ENCODE measurements at places on chromosomes 6 and 20.
A peak's percentile ranks its signal among the peaks of the same experiment; 100 is the strongest.

GRCh38 chr6:110265273-110265672, 85.0 kb downstream of the CDC40 start:
- no peak for DNase-seq

GRCh38 chr6:3231247-3232016, 4.0 kb upstream of the TUBB2B start:
- peak; percentile 35 for DNase-seq

- DNase-seq: no peak
Measured at GRCh38 chr20:61875221-61875885, 190.3 kb downstream of the TAF4 start.

DNA sequence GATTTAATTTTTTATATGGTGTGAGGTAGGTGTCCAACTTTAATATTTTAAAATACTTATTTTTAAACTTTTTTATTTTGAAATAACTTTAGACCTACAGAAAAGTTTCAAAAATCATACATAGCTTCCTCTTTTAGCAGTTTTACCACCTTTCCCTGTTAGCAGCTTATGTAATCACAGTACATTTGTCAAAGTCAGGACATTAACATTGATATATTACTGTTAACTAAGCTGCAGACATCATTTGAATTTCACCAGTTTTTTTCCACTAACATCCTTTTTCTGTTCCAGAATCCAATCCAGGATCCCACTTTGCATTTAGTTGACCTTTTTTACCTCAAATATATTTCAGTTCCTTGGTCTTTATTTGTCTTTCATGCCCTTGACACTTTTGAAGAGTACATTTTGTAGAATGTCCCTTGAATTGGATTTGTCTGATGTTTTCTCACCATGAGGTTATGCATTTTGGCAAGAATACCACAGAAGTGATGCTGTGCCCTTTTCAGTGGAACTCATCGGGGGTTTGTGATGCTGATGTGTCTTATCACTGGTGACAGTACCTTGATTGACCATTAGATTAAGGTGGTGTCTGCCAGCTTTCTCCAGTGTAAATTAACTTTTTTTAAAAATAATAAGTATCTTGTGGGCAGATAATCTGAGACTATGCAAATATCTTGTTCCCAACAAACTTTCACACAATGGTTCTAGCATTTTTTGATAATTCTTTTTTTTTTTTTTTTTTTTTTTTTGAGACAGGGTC, 33.4 kb downstream of the TTLL9 start:
- DNase-seq: no peak

- no peak for DNase-seq
Measured at GRCh38 chr6:43184268-43184985, 2.4 kb downstream of the CUL9 start.

- peak; percentile 28 for DNase-seq
Measured at GRCh38 chr6:157518397-157519250, 137.6 kb downstream of the ZDHHC14 start.

- DNase-seq: no peak
Measured at GRCh38 chr20:48448666-48449600, 378.9 kb downstream of the PREX1 start.

GRCh38 chr6:170271771-170272314, 19.0 kb downstream of the DLL1 start:
- no peak for DNase-seq

DNA sequence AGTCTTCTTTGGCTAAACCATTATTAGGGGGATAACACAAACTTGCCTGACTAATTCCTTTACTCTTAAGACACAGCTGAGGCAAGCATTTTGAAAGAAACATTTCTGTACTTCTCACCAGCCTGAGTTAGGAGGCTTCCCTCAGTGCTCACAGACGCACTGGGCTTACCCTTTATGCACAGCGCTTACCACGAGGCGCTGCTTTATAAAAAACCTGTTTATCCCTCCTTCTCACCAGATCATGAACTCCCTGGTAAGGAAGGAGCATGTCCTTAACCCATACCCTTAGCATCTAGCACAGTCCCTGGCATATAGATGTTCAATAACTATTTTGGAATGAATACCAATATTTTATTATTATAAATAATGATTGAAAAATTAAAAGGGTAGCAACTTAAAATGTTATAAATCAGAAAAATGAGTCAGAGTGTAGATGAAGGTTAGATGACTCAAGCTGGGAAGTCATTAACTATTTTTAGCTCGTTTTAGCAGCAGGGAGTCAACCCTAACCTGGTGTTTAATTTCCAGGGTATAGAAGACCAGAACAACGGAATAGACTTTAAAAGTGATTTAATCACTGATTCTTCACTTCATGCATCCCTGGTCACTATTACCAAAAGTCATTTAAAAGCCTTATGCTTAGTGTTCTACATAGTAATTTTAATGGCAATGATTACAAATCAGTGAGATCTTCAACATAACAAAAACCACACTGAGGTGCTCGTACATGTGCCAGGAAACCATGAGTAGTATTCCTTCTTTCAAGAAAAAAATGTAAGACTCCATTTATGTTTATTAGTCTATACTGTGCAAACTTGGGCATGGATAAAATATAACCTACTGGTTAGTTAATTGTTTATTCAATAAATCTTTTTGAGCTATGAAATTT, 4.1 kb upstream of the TPD52L1 start:
- peak; percentile 71 for DNase-seq

GRCh38 chr6:144749263-144749662, 464.1 kb downstream of the UTRN start:
- no peak for DNase-seq

DNA sequence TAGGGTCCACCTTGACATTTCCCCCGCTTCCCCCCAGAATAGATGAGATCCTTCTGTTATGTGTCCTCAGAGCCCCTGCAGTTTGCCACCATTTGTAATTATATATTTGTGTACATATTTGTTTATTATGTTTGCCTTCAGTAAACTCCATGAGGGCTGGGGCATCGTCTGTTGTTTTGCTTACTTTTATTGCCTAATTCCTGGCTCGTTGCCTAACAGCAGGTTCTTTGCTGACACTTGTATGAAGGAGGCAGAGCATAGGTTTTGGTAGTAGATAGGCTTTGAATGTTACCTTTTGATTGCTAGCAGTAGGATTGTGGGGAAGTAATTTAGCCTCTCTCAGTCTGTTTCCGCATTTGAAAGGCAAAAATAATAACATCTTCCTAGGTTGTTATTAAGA, 9.9 kb downstream of the MAP3K4 start:
- DNase-seq: no peak

DNA sequence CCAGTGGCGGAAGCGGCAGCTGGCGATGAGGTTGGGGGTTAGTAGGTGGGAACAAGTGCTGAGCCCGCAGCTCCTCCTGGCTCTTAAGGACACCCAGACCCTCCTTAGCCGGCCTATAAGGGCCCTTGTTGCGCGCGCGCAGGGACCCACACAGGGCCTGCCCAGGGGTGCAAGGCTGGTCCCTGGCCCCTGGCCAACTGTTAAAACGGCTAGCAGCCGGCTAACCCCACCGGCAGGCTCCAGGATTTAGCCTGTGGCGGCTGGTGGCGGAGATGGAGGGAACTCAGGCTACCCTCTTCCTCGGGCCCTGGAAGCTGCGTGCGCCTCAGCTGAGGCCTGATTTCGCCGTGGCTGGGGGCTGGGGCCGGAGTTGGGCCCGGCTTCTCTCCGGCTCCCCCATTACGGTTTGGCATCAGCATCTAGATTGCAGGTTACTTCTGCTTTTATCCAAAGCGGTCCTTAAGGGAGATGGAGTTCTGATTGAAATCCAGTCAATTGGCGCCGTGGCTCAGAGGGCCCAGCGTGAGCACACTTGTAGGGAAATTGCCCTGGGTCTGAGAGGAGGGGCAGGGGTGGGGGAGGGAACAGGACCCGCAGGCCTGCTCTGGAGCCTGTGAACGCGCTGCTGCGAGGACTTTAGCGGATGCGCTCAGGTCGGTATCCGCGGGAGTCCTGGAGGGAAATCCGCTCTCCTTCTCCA, 36.9 kb upstream of the CCDC167 start:
- no peak for DNase-seq

DNA sequence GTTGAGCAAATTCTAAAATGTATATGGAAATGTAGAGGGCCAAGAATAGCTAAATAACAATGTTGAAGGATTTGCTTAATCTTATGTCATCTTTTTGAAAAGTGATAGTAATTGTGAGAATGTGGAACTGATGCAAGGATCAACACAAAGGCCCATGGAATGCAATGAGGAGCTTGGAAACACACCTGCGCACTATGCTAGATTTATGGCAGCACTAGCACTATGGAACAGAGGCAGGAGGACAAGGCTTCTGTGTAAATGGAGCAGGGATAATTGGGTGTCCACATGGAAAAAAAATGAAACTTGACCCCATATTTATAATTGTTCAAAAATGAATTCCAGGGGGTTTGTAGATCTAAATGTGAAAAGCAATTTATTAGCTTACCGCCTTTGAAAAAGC, 298.3 kb downstream of the FARS2 start:
- no peak for DNase-seq

DNA sequence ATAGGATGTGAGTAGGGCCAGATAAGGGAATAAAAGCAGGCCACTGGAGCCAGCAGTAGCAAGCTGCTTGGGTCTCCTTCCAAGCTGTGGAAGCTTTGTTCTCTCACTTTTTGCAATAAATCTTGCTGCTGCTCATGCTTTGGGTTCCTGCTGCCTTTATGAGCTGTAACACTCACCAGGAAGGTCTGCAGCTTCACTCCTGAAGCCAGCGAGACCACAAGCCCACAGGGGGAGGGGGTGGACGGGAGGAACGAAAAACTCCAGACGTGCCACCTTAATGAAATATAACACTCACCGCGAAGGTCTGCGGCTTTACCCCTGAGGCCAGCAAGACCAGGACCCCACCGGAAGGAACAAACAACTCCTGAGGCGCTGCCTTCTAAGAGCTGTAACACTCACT, 1324.4 kb upstream of the EYS start:
- DNase-seq: no peak

DNA sequence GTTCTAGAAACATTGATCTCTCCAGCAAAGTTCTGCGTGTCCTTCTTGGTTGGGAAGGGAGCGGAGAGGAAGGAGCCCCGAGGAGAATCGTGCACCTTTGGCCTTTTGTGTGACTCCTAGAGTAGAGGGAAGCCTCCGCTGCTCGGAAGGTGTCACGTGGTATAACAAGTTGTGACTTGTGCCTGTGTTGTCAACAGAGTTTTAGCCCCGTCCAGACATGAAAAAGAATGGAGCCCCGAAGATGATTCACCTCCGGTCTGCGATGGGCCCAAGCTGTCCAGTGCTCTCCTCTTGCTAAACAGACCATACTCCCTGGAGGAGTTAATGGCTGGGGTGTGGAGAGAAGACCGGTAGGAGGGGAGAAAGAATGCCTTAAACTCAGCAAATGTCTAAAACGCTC, 7.0 kb downstream of the EYA2 start:
- DNase-seq: no peak

- DNase-seq: no peak
Measured at GRCh38 chr6:145241721-145242120, 493.6 kb downstream of the EPM2A start.

DNA sequence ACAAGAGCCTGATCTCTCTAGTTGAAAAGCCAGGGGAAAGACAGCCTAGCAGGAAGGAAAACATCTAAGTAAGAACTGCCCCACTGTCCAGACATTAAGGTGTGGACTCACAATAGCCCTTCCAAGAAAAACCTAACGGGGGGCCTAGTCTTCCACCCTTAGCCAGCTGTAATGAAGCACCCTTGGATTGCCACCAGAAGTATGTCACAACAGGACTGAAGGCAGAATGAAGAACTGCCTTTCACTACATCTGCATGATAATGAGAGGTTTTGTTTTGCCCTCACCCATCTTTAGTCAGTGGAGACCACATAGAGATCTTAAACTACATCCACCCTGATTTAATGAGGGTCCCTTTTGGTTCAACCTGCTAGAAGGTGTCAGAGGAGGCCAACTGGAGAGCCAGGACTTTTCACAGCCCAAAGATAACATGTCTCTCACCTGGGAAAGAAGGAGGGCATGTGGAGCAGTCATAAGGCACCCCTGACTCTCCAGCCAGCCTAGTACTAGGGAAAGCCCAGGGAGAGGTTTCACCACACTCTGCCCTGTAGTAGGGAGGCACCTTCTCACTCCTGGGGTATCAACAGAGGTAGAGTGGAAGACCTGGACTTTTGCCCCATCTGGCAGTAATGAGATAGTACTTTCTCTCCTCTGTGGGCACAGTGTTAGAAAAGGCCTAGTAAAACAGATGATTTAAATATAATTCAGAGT, 1017.4 kb upstream of the MANEA start:
- DNase-seq: no peak

Measured in retinal pigment epithelial cell (primary cell).